ENCODE measurements at places on chromosomes 3 and 15.

GRCh38 chr15:73072894-73073293, 20.6 kb downstream of the NEO1 start:
- no peak for DNase-seq

DNA sequence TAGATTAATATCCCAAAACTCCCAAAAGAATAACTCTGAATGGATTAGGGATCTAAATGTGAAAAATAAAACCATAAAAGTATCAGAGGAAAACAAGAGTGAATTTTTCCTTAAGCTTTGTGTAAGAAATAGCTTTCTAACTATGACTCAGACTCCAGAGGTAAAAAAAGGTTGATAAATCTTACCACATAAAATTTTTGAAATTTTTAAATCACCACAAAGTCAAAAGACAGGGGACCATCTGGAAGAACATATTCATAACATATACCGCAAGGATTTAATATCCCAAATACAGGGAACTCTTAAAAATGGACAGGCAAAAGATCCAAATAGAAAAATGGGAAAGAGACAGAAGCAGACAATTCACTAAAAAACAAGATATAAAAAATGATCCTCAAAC, 145.0 kb downstream of the ARNT2 start:
- no peak for DNase-seq

- DNase-seq: no peak
Measured at GRCh38 chr3:26312816-26313215, 309.8 kb upstream of the LRRC3B start.

DNA sequence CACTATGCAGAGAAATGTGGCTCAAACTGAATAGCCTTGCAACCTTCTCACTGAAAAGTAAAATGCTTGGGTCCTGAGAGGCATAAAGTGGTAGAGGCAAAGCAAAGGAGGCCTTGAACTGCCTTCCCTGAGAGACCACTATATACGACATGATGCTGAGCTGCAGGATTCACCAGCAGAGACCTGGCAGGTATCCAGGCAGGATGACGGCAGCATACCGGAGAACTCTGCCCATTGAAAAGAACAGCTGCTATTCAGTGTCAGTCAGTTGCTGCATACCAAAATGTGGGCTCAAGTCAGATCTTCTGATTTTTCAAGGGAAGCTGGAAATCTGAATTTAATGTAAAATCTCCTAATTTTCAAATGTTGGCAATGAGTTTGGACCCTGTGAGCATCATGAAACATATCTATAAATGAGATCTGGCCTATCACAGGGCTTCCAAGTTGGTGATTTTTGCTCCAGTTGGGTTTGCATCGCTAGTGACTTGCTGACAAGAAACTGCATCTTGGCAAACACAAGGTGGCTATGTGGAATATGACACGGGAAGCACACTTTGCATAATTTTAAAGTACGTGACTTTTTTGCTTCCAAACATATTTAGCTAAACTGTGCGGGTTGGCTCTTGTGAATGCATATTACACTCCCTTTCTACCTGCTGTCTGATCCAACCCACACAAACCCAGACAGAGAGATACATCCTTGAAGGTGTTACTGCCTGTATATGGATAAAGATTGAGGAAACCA, 529.0 kb downstream of the AGBL1 start:
- DNase-seq: peak; percentile 63

GRCh38 chr3:146468671-146469149, 651 bp downstream of the PLSCR2 start:
- no peak for DNase-seq

DNA sequence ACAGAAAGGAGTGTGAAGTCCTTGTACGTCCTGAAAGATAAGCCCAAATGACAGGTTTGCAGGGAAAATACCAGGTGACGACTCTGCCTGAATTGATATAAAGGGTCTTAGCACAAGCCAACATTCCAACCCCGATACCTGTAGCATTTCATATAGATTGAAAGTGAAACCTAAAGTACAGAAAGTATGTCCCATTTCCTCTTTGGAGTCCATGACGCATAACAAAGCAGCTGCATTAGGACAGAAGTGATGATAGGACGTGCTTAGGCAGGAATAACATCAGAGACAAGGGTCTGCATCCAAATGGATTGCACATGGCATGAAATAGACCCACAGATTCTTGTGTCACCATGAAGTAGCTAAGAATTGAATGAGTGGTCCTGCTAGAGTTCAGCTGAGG, 187.0 kb upstream of the ROBO1 start:
- no peak for DNase-seq

DNA sequence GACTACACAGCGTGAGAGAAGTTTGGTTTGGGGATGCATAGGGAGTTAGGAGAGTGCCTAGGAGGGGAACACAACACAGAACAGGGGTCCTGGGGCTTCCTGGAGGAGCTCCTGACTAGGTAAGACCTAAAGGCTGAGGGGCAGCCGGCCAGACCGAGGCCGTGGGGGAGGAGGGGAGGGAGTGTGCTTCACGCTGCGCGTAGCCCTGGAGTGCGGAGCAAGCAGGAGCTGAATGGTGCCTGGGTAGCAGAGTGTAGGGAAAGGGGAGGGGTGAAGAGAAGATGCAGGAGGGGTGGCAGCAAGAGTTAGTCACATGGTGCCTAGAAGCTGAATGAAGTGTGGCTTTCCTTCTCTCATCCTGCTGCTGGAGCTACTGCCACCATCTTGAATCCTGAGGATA, 32.4 kb upstream of the HHATL start:
- no peak for DNase-seq

DNA sequence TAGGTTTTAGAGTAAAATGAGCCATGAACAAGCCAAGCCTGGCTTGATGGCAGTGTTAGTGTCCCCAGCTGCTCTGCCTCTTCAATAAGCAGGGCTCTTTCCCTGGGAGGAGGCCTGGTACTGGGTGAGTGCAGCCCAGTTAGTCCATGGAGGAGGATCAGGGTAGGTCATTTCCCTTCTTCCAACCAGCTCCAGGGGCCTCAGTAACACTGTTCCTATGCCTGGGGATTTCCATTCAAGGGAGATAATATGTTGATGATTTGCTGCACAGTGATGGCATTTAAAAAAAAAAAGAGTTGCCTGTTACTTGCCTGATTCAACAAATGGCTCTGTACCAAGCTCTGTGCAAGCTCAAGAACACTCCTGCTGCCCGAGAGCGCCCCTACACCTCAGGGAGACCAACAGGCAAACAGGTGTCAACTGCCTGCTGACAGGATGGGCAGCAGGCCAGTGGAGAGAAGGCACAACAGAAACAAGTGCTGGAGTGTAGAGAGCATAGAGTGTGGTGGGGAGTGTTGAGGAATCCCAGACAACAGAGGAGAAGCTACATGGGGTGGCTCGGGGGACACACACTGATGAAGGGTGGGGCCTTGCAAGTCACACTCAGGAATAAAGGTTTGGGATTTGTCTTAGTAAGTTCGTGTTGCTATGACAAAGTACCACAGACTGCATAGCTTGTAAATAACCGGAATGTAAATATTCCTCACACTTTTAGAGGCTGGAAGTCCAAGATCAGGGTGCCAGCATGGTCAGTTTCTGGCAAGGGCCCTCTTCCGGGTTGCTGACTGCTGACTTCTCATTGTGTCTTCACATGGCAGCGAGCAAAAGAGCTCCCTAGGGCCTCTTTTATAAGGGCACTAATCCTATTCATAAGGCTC, 78.6 kb upstream of the PXYLP1 start:
- no peak for DNase-seq

GRCh38 chr3:24388611-24389010, 106.0 kb downstream of the THRB start:
- no peak for DNase-seq

DNA sequence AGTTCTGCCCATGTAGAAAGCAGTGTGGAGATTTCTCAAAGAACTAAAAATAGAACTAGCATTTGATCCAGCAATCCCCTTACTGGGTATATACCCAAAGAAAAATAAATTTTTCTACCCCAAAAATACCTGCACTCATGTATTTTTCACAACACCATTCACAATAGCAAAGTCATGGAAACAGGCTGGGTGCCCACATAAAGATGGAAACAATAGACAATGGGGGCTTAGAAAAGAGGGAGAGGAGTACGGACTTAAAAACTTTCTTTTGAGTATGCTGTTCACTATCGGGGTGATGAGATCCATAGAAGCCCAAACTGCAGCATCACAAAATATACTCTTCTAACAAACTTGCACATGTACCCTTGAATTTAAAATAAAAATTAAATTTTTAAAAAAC, 345.1 kb upstream of the CCDC54 start:
- no peak for DNase-seq

DNA sequence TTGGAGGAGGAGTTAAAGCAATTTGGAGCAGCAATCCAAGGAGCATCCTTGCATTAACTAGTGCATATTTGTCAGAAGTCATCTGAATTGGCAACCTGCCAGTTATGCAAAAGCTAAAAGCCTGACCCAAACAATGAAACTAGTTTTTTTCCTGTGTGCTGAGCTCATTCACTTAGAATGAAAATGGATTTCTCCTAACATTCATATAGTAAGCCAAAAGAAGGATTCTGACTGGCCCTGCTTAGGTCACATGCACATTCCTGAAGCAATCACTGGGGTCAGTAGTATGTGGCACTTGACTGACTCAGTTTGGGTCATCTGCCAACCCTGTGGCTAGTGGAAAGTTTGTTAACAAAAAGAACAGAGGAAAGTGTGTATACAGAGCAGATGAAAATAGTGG, 30.5 kb downstream of the OXSM start:
- DNase-seq: no peak

GRCh38 chr3:115624029-115624741, 875 bp downstream of the GAP43 start:
- DNase-seq: no peak

- DNase-seq: no peak
Measured at GRCh38 chr3:73043414-73043813, 18.0 kb upstream of the EBLN2 start.

GRCh38 chr3:68135067-68135466, 480.7 kb upstream of the SUCLG2 start:
- DNase-seq: peak; percentile 56

GRCh38 chr15:22806664-22807063, 20.2 kb downstream of the NIPA1 start:
- DNase-seq: no peak

DNA sequence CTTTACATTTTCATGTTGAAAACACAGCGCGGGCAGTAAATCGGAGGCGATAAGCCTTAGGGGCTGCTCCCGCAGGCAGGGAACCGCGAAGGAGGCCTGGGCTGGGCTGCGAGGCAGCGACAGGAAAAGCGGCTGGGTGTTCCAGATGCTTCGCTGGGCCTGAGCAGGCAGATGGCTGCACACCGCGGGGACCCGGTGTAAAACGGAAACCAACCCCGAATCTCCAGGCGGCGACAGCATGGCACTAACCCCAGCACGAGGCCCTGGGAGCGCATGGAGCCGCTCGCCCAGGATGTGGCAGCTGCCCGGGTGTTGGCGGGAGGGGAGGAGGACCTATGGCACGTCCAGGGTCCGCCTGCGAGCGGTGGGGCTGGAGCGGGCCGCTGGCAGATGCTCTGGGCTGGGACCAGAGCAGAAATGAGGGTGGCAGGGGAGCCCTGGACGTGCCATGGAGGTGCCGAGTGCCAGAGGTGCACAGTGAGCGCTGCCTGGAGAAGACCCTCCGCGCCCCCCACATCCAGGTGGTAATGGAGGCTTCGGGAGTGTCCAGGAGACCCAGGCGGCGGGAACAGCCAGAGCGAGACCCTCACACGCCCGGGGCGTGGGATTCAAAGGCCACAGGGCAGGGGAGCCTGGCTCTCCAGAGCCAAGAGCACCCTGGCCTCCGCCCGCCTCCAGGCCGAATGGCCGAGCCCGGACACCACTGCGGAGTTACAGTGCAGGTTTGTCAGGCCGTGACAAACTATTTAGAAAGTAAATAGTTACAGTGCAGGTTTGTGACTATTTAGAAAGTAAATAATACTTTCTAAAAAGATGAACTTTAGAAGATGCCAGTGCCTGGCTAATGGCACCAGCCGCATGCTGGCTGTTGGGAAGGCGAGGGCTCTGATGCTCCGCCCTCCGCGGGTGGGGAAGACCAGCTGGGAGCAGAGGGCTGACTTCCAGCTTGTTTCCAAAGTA, 293.6 kb downstream of the OCA2 start:
- no peak for DNase-seq

DNA sequence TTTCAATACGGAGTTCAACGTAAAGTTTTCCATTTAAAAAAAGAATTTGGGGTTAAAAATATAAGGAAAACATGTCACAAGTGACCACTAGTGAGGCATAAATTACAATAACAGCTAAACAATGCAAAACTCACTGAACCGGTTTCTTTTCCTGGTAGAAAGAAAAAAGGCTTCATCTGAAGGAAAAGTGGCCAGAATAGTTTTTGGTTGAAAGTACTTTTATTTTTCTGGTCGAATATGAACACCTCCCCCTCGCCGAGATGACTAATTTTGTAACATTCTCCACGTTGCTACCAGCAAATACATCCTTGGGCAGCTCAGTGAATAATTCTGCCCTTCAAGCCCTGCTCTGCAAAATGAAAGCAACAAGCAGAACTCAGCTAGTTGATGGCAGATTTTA, 3.9 kb upstream of the SRGAP3 start:
- DNase-seq: no peak

GRCh38 chr15:98881526-98882520, 125.8 kb downstream of the PGPEP1L start:
- DNase-seq: no peak

DNA sequence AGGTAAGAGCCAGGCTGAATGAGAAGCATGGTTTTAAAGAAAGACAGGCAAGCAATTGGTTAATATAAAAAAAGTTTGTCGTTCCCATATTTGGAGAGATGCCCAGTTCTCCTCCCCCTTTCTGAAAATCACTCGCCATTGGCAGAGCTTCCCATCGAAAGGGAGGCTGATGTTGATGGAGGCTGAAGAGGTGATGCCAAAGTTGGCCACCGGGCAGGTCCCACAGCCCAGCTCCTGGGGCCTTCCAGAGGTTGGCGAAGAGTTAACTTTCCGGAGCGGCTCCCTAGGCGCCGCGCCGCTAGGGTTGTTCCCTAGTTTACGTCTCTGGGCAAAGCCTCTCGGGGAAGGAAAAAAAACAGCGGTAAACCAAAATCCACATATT, 793 bp downstream of the PCOLCE2 start:
- DNase-seq: no peak

GRCh38 chr15:93221759-93222158, 132.7 kb upstream of the RGMA start:
- no peak for DNase-seq

DNA sequence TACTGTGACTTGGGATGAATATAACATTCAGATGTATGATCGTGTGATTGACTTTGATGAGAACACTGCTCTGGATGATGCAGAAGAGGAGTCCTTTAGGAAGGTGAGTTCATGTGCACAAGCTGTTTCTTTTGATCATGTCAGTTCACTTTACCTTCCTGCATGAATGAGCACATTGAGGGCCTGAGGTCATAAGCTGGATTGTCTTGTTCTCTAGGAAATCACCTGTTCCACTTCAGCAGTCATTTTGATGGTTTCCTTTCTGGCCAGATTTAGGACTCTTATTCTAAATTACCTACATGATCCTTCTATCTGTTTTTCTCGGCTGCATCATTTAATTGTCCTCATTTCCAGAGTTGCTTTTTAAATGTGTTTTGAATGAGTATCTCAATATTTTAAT, 4.1 kb downstream of the RCN2 start:
- DNase-seq: no peak

DNA sequence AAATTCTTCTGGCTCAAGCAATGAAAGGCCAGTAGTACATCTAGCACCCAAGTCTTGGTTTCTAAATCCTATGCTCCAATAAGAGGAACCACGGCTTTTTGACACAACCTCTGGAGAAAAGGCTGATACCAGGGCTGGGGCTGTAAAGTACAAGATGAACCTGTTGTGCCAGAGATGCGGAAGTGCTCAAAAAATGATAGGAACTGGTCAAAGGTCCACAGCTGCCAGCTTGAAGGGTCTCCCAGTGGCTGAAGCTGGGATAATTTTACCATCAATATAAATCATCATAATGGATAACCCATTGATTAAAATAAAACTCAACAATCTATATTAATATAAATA, 558 bp upstream of the NCEH1 start:
- no peak for DNase-seq
